ENCODE measurements at places on chromosomes 12 and 14.

- DNase-seq, result no peak
Measured at GRCh38 chr14:97138801-97139200, 341.6 kb downstream of the VRK1 start.

- no peak for DNase-seq
Measured at GRCh38 chr12:25771476-25771875, 187.0 kb upstream of the RASSF8 start.

DNA sequence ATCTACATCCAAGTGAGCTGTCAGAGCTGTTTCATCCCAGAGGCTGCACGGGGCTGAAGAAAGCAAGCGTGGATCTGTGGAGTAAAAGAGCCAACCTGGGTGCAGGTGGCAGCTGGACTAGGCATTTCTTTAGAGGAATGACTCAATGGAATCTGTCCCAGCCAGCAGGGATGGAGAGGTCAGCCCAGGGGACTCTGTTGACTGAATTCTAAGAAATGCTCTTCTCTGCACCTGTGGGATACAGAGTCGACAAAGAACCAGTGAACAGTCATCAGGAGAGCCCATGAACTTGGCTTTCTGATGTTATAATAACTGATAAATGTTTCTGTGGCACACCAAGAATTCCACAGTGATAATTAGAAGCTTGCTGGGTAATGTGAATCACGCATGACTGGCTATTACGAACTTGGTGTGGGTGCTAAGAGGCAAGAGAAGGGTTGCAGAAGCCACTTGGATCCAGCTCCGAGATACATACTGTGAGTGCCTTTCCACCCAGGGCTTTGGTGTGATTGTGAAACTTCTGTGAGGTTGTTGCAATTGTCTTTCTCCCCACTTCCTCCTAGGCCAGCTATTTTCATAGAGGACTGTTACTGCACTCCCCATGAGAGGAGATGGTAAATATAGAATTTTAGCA is 16.2 kb downstream of the PYGL start:
- DNase-seq, result no peak

DNA sequence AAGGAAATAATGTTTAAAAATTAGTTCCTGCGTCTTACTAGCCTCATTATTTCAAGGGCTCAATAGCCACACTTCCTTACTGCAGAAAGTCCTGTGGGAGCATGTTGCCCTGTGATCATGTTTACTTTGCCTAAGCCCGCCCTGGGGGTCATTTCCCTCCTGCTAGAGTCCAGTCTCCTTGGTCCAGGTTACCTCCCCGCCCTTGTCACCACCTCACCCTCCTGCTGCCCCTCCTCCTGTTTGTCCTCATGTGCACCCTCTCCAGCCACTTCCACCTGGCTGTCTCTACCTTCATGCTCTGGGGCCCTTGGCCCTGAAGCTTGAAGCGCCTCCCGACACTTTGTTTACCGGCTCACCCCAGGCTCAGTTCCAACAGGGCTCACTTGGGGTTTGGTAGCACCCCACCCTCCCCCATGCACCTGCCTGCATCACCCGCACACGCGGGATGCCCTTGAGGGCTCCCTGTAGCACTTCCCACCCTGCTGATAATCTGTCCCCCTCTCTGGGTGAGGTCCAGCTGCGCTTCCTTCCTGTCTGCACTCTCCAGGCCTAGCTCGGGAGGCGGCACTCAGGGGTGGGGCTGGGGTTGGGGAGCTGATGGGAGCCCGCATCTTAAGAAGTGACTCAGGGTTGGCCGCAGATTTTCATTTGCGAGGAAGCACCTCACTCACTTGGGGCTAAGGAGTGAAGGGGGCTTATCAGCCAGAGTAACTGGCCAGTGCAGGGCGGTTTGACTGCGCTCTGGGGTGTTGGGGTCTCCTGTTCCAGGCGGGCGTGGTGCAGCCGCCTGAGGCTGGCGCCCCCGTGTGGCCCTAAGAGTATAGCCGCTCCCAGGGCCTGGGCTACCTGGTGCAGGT is 40.1 kb downstream of the SMIM41 start:
- DNase-seq, result peak; percentile 52

GRCh38 chr14:99822800-99823455 is 29.7 kb downstream of the EML1 start:
- DNase-seq, result no peak

DNA sequence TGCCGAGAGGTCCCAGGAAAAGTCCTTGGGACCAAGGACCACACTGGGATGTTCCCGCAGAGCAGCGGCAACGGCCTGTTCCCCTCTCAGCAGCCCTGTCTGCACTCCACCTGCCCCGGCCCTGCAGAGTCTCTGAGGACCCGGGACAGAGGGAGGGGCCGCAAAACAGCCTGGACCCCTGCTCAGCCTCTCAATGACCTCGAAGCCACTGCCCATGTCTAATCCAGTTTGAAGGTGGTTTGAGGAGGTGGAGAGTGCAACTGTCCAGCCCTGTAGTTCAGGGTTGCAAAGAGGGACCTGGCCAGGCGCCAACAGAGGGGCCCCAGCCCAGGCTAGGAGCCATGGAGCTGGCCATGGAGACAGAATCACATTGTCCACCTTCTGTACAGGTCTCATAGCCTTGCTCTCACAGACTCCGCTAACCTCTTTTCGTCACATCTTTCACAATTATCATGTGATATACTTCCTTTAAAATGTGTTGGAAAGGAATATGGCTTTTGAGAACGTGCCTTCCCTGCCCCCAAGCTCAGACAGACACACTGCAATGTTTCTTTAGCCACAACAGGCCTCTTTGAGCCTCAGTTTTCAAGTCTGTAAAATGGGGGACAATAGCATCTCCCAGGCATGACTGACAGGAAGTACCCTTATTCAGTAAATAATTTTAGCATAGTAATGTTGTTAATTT is 49.3 kb downstream of the ACTN1 start:
- DNase-seq, result no peak

DNA sequence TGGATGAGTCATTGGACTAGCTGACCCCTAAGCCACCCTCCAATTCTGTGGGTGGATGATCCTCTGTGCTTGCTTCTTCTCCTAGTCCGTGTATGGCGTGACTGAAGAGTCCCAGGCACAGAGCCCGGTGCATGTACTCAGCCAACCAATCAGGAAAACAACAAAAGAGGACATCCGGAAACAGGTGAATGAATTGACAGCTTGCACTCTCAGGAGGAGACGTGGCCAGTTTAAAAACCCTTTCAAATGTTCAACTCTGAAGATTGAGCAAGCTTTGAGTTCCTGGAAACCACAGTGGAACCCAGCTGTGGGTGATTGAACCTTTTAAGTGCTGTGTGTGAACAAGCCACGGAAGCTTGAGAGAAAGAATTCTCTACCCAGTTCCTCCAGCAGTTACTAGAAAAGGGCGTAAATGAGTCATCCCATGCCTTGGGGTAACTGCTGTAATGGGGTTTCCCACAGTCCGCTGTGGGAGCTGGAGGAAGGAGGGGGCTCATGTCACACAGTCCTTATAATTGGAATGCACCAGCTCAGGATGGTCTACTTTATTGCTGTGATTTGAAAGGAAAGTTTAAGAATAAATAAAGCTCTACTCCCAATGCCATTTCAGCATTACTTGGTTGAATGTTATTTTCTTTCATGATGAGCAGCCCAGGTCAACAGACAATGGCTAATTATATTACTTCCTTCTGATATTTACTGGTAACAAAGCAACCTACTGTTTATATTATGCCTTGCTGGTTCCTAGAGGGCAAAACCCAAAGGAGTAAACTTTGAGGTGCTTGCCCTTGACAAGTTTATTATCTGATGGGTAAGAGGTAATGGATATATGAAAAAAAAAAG is 417.0 kb downstream of the DPF3 start:
- DNase-seq, result peak; percentile 5

DNA sequence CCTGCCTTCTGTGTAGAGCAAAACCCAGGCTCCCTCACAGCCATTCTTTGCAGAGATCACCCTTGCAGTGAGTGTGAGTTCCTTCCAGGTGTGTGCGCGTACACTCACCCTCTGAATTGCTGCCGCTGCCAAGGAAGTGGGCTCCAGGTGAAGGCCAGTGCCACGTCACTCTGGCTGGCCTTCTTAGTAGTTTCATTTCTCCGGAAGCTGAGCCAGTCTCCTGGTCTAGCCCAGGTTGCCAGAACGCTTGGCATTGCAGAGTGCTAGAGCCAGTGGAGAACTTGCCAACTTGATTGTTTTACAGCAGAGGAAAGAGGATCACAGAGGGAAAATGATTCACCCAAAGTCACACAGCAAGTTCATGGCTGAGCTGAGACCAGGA is 11.0 kb downstream of the CBLN3 start:
- DNase-seq, result no peak

DNA sequence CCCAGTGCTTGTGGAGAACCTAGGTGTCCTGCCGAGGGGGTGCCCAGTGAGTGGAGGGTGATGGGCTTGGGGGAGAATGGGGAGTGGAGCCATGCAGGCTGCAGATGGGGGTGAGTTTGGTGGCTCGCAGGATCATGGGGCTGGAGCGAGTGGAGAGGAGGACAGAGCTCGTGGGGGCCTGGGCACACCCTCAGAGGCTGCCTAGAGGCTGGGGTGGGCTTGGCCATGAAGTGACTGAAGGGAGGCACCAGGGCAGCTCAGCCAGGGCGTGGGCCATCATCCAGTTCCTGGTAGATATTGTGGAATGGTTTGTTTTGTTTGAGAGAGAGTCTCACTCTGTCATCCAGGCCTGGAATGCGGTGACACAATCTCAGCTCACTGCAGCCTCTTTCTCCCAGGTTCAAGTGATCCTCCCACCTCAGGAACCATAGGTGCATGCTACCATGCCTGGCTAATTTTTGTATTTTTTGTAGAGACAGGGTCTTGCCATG is 43.4 kb upstream of the AMN start:
- no peak for DNase-seq

DNA sequence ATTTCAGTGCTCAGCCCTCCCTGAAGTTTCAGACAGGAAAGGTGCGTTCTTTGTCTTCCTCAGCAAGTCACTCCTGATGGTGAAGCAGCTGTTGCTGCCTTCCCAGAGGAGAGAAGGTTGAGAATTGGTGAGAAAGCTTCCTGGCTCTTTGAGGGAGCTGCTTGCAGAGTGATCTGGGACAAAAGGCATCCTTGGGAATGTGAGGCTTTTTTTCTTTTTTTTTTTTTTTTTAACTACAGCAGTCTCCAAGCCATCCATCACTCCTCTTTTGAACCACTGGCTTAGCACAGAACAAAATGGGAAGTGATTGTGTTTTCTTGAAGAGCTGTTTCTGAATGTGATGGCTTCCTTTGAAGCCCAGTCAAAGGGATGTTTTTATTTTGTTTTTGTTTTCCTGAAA is 120.4 kb upstream of the LRIG3 start:
- no peak for DNase-seq

- no peak for DNase-seq
Measured at GRCh38 chr14:75361751-75362433, 65.9 kb upstream of the JDP2 start.
